Thoracic aorta endothelial cell (primary cell): ENCODE measurements at places on chromosomes 3 and 15. TPM values are rescaled to one million over a fixed set of nuclear protein-coding genes. Genes with fewer than 3 reads are reported as not detected.

A4GNT gene
- not detected in 2 replicates for total RNA-seq

FRMD5 gene
- 9.2 and 25.8 TPM in 2 replicates for total RNA-seq

COL6A6 gene
- total RNA-seq = not detected in 2 replicates

SEMA5B gene
- total RNA-seq = 0.07 TPM in 1 of 2 replicates, not detected in the other

WDR49 gene
- under 0.01 and 0.07 TPM in 2 replicates for total RNA-seq

TAGLN3 gene
- total RNA-seq = 0.40 TPM in 1 of 2 replicates, not detected in the other

C3orf52 gene
- total RNA-seq = 8.0 and 9.5 TPM in 2 replicates

AP2M1 gene
- 345 and 354 TPM in 2 replicates for total RNA-seq

MEGF11 gene
- total RNA-seq = under 0.01 TPM in 1 of 2 replicates, not detected in the other

MESP2 gene
- 0.14 and 0.27 TPM in 2 replicates for total RNA-seq

MAP6D1 gene
- total RNA-seq = 1.9 and 2.4 TPM in 2 replicates

KNL1 gene
- total RNA-seq = 62.6 and 107 TPM in 2 replicates
